ENCODE measurements at places on chromosomes 5 and 9.

- DNase-seq, result no peak
These were observed 118.5 kb upstream of the LPCAT1 start for GRCh38 chr5:1642221-1642620.

GRCh38 chr5:95963650-95964410, 2.2 kb upstream of the ELL2 start:
- DNase-seq, result no peak

DNA sequence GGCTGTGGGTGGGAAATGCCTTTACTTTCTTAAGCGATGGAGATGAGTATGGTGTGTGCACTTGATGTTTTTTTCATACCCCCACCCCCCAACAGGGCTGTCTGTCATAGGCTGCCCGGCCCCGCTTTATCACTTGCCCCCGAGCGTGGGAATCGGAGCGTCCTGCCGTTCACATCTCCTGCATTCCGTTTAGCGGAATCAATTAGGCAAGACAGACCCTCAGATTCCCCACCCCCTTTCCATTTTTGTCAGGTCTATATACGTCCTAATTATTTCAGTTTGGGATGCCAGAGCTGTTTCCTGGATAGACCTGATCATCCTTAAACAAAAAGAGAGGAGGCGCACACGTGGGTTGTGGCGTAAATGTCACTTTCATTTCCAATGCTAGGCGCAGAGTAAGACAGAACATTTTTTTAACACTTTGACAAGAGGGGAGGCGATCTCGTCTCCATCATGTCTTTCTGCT, 217.2 kb downstream of the MEF2C start:
- no peak for DNase-seq

GRCh38 chr9:81529556-81530193, 159.7 kb downstream of the TLE1 start:
- DNase-seq, result no peak

DNA sequence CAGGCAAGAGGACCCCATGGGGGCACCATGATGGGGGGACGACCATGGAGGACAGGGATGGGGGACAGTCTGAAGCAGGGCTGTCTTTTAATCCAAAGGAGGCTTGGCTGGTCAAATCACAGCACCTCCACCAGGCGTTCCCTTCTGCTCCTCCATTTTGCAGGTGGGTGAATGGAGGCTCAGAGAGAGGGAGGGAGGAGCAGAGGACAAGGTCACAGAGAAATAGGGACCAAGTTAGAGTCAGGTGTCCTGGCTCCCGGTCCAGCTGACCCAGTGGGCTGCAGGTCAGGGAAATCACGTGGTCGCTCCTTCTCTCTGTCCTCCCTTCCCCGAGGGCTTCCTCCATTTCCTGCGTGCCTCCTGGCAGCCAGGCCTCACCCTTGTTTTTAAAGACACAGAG, 156.4 kb upstream of the SMIM23 start:
- DNase-seq, result no peak

- DNase-seq, result no peak
These were observed 127.8 kb downstream of the MED27 start for GRCh38 chr9:131951905-131952304.
